ENCODE measurements at places on chromosomes 11 and 22.
A peak's percentile ranks its signal among the peaks of the same experiment; 100 is the strongest.

DNA sequence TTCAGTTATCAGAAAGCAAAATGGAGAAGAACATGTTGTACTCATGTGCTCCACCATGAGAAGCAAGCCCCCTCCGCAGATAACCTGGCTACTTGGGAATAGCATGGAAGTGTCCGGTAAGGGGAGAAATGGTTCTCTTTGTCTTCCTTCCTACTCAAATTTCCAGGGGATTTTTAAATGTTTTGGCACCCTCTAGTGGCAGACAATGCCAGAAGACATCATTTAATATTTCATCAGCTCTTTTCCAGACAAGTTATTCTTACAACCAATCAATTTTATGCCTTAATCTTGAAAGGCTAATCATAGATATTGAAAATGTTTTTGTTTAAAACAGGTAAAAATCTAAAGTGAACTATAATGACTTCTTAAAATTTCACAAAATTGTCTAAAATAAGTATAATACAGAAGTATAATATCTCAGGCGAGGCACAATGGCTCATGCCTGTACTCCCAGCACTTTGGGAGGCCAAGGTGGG, 15.7 kb downstream of the CRTAM start:
- DNase-seq: peak; percentile 66

GRCh38 chr11:97218011-97218410, 828.2 kb downstream of the JRKL start:
- no peak for DNase-seq

DNA sequence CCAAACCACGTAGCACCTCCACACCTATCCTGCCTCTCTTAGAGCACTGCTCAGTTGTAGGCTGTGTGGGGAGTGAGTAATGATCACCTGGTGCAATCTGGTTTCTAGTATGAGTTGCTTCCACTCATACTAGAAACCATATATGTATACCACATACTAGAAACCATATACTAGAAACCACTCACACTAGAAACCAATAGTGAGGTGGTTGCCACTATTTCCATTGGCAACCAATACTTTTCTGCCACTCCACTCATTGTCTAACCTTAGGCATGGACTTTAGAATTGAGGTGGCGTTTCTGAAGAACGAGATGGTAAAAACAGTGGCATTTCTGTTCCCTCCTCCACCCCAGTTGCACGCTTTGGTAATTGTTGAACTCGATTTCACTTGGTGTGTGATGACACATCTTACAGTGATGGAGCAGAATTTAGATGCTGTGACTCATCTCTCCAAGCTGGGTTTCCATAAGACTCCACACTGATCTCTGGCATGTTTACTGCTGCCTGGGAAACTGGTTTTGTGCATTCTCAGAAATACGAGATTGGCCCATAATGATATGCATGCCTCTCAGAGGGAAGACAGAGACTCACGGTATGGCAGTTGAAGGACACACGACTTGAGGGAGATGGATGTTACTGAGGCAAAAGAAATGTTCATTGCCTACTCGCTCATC, 82.9 kb downstream of the KIRREL3 start:
- no peak for DNase-seq

- no peak for DNase-seq
These were observed 168.8 kb downstream of the RCN1 start for GRCh38 chr11:32259641-32260081.

DNA sequence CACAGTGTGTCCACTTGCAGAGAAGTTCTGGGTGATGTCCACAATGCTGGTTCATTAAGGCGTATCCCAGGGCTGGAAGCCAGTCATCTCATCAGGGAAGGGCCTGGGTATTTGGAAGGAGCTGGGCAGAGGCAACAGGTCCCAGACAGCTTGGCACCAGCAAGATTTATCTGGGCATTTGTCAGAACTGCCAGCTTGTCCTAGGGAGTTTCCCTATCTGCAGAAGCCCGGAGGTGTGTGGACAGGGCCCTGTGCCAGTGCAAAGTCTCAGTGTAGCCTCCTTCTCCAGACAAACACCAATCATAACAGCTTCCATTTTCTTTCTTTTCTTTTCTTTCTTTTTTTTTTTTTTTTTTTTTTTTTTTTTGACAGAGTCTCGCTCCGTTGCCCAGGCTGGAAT, 125.3 kb upstream of the TIMP3 start:
- DNase-seq: no peak

DNA sequence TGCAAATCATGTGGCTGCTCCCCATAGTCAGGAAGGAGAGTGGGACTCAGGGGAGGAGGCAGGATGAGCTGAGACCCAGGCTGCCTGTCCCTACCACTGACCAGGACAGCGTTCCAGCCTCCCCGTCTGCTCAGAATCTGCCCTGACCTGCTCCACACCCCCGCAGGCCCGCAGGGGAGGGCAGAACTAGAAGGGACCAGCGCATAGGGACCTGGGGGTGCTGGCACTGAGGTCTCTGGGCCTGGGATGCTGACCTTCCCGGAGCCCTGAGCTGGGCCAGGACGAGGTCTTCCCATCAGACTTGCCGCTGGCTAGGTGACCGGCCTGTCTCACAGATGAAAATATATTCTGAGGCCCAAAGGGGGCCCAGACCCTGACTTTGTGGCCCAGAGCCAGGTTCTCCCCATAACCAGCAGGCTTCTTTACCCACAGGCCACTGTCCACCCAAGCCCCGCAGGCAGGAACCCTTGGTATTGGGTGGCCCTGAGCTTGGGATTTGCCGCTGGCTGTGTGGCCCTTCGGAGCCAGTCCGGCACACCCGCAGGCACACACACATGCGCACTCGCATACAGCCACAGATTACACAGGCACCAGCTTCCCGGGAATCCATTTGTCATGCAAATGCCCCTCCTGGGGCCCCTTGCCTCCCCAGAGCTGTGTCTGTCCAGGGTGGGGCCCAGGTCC, 13.8 kb upstream of the PIM3 start:
- peak; percentile 75 for DNase-seq

DNA sequence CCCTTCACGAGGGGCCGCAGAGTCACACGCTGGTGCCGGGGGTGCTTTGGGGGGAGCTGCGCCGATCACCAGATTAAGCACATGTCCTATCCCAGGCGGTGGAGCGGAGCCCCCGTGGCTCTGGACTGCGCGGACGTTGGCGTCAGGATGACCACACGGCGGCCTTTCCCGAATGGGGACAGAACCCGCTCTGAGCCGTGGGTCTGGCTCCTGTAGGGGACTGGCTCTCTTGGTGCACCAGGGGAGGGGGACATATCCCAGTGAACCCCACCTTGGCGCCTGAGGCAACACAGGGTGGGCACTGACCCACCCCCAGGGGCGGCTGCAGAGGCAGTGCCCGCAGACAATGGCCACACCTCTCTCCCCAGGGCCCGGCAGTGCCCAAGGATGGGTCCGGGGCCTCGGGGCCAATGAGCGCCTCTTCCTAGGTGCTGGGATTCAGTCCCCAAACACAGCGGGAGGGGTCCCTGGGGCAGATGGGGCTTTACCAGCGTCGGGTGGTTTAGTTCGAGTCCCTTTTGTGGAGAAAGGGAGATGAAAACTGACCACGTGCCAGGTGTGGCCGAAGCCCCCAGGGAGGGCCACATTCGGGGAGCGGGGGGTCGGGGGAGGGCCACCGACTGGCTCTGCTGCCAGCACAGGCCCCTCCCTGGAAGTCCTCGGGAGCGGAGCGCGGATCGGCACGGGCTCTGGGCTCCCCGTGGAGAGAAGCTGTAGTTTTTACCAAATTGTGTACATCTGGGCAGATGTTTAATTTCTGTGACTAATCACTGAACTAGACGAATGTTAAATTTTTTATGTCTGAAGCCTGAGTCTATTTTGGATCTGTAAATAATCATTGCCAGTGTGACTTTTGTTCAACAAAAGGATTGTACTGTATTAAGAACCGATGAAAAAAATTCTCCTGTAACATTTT, 58.9 kb downstream of the GRAMD4 start:
- no peak for DNase-seq

DNA sequence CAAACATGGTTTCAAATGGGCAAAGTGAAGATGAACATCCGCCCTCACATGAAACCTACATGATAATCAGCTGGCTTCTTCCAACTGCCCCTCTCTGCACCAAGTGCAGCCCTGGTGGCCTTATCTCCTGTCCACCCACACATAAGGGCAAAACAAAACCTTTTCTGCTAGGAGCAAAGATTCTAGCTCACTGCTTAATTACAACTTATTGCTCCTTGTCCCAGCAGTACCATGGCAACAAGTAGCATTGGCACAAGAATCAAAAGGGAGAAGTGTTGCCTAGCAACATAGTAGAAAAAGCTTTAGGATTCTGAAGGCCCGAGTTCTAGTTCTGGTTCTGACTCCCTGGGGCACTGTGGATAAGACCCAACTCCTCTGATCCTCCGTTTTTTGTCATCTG, 68.7 kb upstream of the BMAL1 start:
- no peak for DNase-seq

GRCh38 chr22:48950151-48950915, 877.3 kb downstream of the BRD1 start:
- DNase-seq: no peak

DNA sequence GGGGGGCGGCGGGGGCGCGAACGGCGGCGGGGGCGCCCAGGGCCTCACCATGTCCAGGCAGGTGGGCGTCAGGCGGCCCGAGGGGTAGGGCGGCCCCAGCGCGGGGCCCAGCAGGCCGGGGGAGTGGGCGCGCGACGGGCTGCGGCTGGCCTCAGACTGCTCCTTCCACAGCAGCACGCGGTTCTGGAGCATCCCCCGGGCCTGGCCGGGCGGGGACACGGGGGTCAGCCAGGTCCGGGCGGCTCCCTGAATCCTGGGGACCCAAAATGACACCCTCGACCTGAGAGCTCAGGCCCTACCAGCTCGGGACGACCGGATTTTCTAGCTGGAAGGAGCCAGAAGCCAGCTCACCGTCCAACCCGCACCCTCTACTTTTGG, 5.5 kb upstream of the SLC16A8 start:
- no peak for DNase-seq

- DNase-seq: no peak
These were observed 413.4 kb upstream of the LRRC4C start for GRCh38 chr11:41872870-41873269.

- no peak for DNase-seq
These were observed 19.5 kb upstream of the CHKA start for GRCh38 chr11:68140496-68141245.

DNA sequence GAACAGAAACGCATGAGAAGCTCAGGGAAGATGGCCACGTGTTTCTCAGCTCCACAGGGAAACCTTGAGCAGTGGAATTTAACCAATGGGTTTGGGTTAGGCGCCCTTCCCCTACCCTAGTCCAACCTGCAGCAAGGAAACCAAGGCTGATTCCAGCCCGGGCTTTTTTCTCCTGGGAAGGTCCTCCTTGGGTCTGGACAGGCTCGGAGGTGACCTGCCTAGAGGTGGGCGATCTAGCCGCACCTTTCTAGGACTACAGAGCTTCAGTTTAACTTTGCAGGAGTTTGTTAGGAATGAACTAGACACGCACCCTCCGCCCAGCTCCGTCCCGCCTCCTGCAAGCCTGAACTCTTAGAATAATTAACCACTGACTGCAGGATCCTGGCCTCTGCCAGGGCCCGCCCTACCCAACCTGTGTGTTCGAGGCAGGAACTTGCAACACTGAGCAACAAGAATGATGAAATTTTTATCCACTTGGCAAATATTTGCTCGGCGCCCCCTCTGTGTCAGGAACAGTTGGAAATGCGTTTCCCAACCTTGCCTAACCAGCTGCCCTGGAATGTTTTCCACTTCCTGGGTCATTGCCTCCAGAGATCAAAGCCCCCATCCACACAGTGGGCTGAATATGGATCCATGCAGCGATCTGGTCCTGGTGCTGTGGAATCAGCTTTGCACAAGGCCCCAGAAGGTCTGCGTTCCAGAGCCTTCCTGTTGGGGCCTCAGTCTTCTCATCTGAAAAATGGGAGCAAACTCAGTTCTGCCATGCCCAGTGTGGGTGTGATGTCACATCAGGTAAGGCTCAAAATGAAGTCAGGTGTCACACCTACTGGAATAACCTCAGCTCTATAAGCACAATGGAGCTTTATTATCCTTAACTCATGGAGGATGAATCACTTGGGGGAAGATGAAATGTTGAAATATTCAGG, 13.3 kb downstream of the MPST start:
- DNase-seq: peak; percentile 100

- DNase-seq: peak; percentile 90
These were observed 18.1 kb downstream of the DRD4 start for GRCh38 chr11:655036-655726.

DNA sequence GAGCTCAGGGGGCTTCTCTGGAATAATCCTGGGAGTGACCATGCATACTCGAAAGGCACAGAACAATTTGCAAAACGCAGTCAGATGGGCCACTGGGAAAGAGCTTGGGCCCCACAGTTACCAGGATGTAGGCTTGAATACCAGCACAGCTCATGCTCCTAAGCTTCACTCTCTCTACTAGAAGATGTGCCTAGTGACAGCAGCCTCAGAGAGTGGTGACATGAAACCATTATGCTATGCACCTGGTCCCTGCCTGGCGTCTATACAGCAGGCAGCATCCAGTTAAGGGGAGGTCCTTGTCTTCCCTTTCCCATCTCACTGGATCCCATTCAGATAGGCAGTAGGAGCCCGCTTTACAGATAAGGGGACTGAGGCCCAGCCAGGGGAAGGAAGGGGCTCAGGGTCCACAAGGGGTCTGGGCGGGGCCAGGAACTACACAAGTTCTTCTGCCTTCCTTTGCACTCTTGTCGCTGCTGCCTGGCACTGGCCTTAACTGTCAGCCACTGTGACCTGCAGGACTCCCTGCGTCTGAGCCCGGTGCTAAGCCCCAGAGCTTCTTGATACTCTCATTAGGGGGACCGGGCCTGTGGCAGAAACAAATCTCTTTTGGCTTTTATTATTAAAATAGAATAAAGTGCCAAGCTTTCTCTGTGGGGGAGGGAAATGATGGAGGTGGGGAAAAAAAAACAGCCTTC, 21.2 kb upstream of the RASD2 start:
- no peak for DNase-seq

DNA sequence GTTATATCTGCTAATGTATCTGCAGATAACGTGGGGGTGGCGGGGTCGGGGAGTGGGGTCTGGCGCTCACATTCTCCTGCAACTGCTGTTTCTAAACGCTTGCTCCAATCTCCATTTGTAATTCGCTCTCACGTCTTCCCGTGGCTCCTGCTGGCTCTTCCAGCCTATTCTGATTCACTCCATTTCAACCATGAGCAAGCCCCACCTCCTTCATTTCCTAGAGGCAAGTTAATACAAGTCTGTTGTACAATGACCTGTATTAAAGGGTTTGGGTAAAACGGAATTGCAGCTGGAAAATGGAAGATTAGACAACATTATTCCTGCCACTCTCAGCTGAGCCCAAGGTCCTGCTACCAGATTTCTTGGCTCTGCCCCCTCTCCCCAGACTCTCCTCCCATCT, 132.3 kb downstream of the CSNK2A3 start:
- no peak for DNase-seq

DNA sequence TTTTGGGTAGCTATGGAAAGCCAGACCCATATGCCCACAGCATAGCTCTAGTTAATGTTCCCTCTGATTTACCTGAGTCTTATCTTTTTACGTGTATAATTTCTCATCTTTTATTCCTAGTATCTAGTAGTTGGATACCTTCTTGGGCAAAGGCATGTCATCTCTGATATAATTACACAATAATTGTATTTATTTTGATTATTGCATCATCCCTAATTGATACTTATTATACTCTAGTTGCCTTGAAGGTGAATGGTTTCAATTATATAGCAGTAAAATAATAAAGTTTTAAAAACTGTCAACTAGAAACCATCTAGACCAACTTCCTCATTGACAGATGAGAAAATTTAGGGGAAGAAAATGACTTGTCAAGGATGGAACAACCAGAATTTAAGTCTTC, 347.3 kb downstream of the SOX6 start:
- no peak for DNase-seq

Data from HepG2 (cell line).